A549 treated with Mapracorat at 1 μM for 4 hours (cell line): ENCODE measurements at places on chromosomes 13 and 19. TPM values are rescaled to one million over a fixed set of nuclear protein-coding genes. Genes with fewer than 3 reads are reported as not detected.

Gene KLK10
- total RNA-seq: 0.13 to 0.58 TPM (median 0.29 TPM) in 5 replicates

Gene ZNF441
- not detected in 5 replicates for total RNA-seq

Gene AMH
- 7.6 to 24.5 TPM (median 15.3 TPM) in 5 replicates for total RNA-seq

Gene ZNF416
- 3.4 to 5.0 TPM (median 4.2 TPM) in 5 replicates for total RNA-seq

Gene HCST
- 0.30 to 0.45 TPM (median 0.35 TPM) in 5 replicates for total RNA-seq

Gene ONECUT3
- total RNA-seq: not detected in 5 replicates

Gene MCEMP1
- not detected in 5 replicates for total RNA-seq

Gene ZNF83
- total RNA-seq: 0.05 to 0.28 TPM (median 0.15 TPM) in 4 of 5 replicates, not detected in the other

Gene EMP3
- 431 to 510 TPM (median 452 TPM) in 5 replicates for total RNA-seq

Gene SIX5
- total RNA-seq: 16.8 to 28.2 TPM (median 25.8 TPM) in 5 replicates

Gene PPFIA3
- 4.7 to 9.0 TPM (median 8.0 TPM) in 5 replicates for total RNA-seq

Gene ZNF99
- not detected in 5 replicates for total RNA-seq

Gene FGF9
- total RNA-seq: not detected in 5 replicates

Gene ZNF333
- 2.0 to 3.5 TPM (median 3.1 TPM) in 5 replicates for total RNA-seq

Gene PCDH8
- not detected in 5 replicates for total RNA-seq

Gene FCHO1
- total RNA-seq: 17.7 to 21.9 TPM (median 17.9 TPM) in 5 replicates

Gene SHANK1
- 0.02 to 0.34 TPM (median 0.20 TPM) in 5 replicates for total RNA-seq

Gene COL5A3
- 2.6 to 3.7 TPM (median 3.1 TPM) in 5 replicates for total RNA-seq

Gene NKPD1
- total RNA-seq: 0.33 to 0.73 TPM (median 0.57 TPM) in 5 replicates

Gene PLA2G4C
- total RNA-seq: 8.5 to 17.1 TPM (median 9.7 TPM) in 5 replicates

Gene LILRB1
- 0.24 TPM in 1 of 5 replicates, not detected in the others for total RNA-seq

Gene ZNF134
- total RNA-seq: 8.3 to 9.8 TPM (median 8.7 TPM) in 5 replicates

Gene CAMSAP3
- total RNA-seq: 4.0 to 6.3 TPM (median 5.3 TPM) in 5 replicates

Gene TRAPPC5
- 45.4 to 107 TPM (median 106 TPM) in 5 replicates for total RNA-seq

Gene CYP2F1
- not detected in 5 replicates for total RNA-seq

Gene DAND5
- 0.09 to 0.12 TPM in 2 of 5 replicates, not detected in the others for total RNA-seq

Gene TCF3
- total RNA-seq: 48.3 to 69.6 TPM (median 64.1 TPM) in 5 replicates

Gene ACP5
- total RNA-seq: 0.16 to 0.72 TPM (median 0.28 TPM) in 3 of 5 replicates, not detected in the others

Gene S1PR5
- total RNA-seq: 1.2 to 2.0 TPM (median 1.5 TPM) in 5 replicates

Gene LRRC25
- total RNA-seq: 0.06 TPM in 1 of 5 replicates, not detected in the others

Gene FSD1
- 7.4 to 9.3 TPM (median 8.8 TPM) in 5 replicates for total RNA-seq

Gene MIA
- total RNA-seq: not detected in 5 replicates

Gene SYMPK
- 53.1 to 81.3 TPM (median 74.4 TPM) in 5 replicates for total RNA-seq

Gene PTH2
- not detected in 5 replicates for total RNA-seq

Gene GRIK5
- total RNA-seq: 0.33 to 0.53 TPM (median 0.43 TPM) in 5 replicates

Gene YIPF2
- total RNA-seq: 15.6 to 21.3 TPM (median 20.6 TPM) in 5 replicates

Gene PSG2
- total RNA-seq: not detected in 5 replicates

Gene PLEKHA4
- total RNA-seq: 1.2 to 2.0 TPM (median 1.8 TPM) in 5 replicates

Gene UBE2L5
- total RNA-seq: not detected in 5 replicates

Gene ZNF578
- not detected in 5 replicates for total RNA-seq

Gene ENOX1
- total RNA-seq: 1.2 to 1.4 TPM (median 1.3 TPM) in 5 replicates

Gene OR7G1
- not detected in 5 replicates for total RNA-seq

Gene FOXO1
- total RNA-seq: 6.5 to 8.9 TPM (median 8.4 TPM) in 5 replicates

Gene TRIM13
- 15.6 to 18.3 TPM (median 16.0 TPM) in 5 replicates for total RNA-seq

Gene BEST2
- total RNA-seq: 1.5 to 2.3 TPM (median 1.8 TPM) in 5 replicates

Gene HSD17B14
- total RNA-seq: 12.3 to 15.1 TPM (median 12.8 TPM) in 5 replicates

Gene PSG3
- total RNA-seq: 0.07 to 0.18 TPM (median 0.14 TPM) in 3 of 5 replicates, not detected in the others

Gene CCDC169
- 0.20 to 0.59 TPM (median 0.36 TPM) in 5 replicates for total RNA-seq

Gene ZNF560
- not detected in 5 replicates for total RNA-seq

Gene MUC16
- total RNA-seq: 0.02 to 0.13 TPM (median 0.05 TPM) in 5 replicates

Gene IFNL1
- total RNA-seq: 0.39 TPM in 1 of 5 replicates, not detected in the others

Gene ZNF222
- 2.6 to 5.0 TPM (median 3.8 TPM) in 5 replicates for total RNA-seq

Gene CD209
- total RNA-seq: not detected in 5 replicates

Gene PRODH2
- total RNA-seq: 0.16 to 0.53 TPM (median 0.34 TPM) in 5 replicates

Gene CBARP
- total RNA-seq: 2.2 to 4.6 TPM (median 4.4 TPM) in 5 replicates

Gene NOSIP
- 88.3 to 108 TPM (median 105 TPM) in 5 replicates for total RNA-seq
